Sciatic nerve (tissue), 2 donors: ENCODE measurements at places on chromosomes 12 and 14.

DNA sequence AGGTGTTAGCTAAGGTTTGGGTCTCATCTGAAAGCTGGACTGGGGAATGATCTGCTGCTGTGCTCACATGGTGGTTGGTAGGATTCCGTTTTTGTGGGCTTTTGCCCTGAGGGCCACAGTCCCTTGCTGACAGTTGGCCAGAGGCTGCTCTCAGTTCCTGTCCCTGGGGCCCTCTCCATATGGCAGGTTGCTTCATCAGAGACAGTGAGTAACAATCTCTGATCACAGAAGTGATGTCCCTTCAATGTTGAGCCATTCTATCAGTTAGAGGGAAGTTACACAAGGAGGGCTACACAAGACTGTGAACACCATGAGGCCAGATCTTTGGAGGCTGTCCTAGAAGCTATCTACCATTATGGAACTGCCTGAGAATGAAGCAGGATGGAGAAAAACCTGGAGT is 137.2 kb downstream of the AACS start:
- DNase-seq = no peak

- DNase-seq = peak; percentile 66
Observed at GRCh38 chr12:127280393-127281275, 986.3 kb upstream of the TMEM132C start.

GRCh38 chr12:49539406-49540228 is 787 bp downstream of the KCNH3 start:
- peak; percentile 51 for DNase-seq

GRCh38 chr12:47785887-47786661 is 13.0 kb downstream of the SLC48A1 start:
- no peak for DNase-seq

DNA sequence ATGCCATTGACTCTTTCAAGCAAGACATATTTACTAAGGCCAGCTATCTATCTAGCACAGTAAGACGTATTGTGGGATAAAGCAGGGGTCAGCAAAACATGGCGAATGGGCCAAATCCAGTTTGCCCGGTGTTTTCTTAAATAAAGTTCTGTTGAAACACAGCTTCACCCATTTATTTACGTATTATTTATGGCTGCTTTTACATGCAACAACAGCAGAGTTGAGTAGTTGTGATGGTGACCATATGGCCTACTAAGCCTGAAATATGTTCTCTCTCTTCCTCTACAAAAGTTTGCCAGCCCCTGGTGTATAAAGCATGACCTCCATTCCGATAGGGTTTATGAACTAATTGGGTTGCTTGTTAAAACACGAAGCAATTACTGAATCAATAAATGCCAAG is 322.1 kb downstream of the CCDC91 start:
- DNase-seq = no peak

- DNase-seq = no peak
Observed at GRCh38 chr12:24718617-24719016, 230.3 kb downstream of the BCAT1 start.

DNA sequence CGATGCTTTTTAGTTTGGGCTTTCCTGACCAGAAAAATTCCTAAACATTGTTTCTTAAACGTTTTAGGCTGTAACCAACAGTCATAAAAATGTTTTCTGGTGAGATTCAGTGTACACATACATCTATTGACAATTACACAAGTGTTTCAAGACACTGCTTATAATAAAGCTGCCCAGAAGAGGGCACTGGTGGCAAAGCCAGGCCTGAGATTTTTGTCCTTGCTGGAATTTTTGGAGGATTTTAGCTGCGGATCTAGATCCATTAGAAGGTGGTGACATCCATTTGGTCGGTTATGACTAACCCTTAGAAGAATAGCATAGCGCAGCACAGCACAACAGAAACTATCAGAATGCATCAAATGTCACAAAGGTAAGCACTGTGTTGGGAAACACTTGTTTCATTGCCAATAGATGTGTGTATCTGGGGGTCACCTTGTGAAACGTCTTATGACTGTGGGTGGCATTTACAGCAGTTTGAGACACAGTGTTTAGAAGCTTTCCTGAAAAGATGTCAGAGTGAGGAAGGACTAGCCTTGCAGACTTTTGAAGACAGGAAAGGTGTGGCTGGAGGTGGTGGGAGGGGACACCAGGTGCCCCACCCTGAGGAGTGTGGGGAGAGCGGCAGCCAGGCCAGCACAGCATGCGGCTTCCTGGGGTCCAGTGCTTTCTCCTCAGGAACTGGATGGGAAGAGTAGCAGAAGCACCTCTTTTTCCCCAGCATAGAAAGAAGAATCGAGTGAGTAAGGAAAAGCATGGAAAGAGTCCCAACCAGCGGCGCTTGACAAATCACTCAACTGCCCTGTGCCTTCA is 54.7 kb upstream of the FKBP4 start:
- DNase-seq = no peak

GRCh38 chr12:2168808-2169207 is 116.0 kb downstream of the CACNA1C start:
- no peak for DNase-seq

GRCh38 chr14:23431486-23431885 is 4.0 kb downstream of the MYH7 start:
- DNase-seq = no peak

- DNase-seq = no peak
Observed at GRCh38 chr12:28824193-28824846, 324.8 kb upstream of the FAR2 start.

- DNase-seq = no peak
Observed at GRCh38 chr14:44316647-44317440, 190.2 kb downstream of the FSCB start.

DNA sequence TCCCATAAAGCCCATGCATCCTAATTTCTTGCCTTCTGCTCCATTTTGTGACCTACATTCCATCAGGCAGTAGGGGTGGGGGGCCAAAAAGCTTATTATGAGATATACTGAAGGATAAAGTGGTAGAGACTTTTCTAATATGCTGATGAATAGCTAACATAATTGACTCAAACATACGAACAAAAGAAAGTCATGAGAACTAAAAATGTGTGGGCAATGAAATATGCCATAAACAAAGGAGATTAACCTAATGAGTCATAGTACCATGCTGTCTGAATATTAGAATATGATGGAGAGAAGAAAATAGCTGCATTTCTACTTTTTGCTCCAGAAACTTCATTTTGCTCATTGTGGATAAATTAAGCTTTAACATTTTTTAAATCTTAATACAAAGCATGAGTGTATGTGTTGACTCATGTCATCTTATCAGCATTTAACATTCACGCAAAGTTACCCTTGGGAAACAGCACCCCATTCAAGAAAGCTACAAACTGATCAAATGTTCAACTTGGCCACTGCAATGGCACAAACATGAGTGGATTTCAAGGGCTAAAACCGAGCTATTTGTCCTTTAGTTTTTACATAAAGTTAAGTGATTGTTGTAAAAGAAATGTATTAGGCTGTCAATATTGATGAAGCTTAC is 64.0 kb upstream of the DIO2 start:
- DNase-seq = no peak

DNA sequence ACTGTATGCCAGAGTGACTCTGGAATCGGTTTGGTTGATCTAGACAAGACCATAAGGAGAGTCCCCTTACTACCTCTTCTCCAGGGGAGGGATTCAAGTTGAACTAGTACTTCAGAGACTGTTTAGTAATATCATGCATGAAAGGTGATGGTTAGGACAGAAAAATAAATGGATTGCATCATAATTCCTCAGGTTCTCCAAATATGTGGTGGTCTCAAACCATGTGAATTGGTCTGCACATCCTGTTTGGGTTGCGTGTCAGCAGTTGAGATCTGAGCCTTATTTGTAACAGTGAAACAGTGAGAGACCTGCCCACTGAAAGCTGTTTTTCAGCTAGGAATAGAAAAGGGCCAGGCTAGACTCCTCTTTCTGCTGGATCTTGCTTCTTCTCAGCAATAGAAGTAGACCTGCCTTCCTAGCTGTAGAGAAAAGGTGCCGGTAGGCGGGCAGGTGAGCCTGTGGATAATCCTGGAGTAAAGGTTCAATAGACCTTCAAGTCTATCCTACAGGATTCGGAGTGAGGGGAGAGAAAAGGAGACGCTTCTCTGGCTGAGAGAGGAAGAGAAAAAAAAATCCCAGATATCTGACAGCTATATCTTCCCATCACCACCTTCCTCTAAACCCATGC is 258.5 kb upstream of the E2F7 start:
- no peak for DNase-seq

GRCh38 chr12:46717159-46717558 is 108.6 kb downstream of the SLC38A4 start:
- DNase-seq = no peak

DNA sequence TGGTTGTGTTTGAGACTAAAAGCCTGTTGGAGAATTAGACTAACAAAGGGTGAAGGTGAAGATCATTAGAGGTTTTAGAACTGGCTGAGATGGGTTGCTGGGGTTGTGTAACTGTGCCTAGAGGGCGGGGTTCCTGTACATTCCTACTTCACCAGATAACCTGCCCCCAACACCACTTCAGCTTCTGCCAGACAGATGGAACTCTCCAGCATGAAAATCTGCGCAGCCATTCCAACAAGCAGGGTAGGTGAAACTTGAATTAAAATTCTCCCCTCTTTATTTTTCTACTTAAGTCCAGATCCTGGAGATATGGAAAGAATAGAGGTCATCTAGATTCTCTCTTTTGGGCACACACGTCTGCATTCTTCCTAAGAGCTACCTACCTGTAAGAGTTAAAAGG is 6.0 kb downstream of the FOXG1 start:
- no peak for DNase-seq

- no peak for DNase-seq
Observed at GRCh38 chr12:90015228-90015627, 306.6 kb upstream of the ATP2B1 start.

DNA sequence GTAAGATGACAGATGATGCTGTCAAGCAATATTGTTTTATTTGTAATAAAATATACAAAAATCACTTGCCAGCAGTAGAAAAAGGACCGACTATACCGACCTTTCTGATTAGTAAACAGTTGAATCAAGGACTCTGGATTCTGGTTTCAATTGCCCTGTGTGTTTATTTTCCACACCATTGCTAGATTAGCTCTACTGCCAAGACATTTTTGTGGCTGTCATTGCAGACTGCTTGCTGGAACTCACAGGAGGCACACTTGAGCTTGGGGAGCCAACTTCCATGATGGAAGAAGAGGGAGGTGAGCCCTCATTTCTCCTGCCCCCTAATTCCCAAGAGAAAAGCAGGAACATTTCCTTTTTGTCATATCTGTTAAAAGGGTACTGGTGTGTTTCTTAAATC is 51.3 kb downstream of the MAPKAPK5 start:
- no peak for DNase-seq

DNA sequence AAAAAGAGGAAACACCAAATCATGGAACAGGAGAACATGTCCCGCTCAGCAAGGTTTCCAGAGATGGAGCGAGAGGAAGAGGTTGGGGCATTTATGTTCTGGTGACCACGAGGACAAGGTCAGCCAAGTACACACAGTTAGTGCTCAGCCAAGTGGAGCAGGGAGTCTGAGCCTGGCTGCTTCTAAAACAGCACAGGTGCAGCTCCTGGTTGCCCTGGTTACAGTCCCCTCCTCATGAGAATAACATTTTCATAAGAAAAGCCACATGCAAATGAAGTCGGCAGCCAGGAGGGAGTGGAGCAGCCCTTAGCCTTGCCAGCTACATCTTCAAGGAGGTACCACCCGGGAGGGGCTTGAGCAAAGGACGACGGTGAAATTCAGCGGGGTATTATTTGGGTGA is 81.8 kb downstream of the NOS1 start:
- no peak for DNase-seq

GRCh38 chr12:49264466-49264872 is 413 bp upstream of the TUBA1C start:
- DNase-seq = no peak

DNA sequence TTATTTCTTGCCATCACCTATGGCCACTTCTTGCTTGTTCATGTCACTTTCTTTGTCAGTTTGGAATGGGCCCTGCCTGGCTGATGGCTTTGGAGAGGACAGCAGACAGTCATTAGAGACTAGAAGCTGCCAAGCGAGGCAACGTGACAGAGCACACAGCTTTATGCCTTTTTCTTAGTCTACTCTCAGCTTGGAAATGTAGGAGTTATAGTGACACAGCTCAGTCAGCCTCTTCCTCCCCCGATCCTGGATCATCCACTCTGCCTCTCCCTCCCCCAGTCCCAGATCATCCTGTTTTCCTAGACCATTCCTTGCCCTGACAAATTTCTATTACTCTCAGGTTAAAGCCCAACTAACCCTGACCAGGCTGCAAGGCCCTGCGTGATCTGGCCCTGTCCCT is 26.6 kb downstream of the ETV6 start:
- DNase-seq = no peak

GRCh38 chr12:116303066-116303465 is 25.6 kb upstream of the MED13L start:
- no peak for DNase-seq

- DNase-seq = no peak
Observed at GRCh38 chr12:40028296-40028695, 77.6 kb downstream of the SLC2A13 start.

GRCh38 chr12:76402259-76402658 is 54.0 kb upstream of the BBS10 start:
- DNase-seq = no peak

DNA sequence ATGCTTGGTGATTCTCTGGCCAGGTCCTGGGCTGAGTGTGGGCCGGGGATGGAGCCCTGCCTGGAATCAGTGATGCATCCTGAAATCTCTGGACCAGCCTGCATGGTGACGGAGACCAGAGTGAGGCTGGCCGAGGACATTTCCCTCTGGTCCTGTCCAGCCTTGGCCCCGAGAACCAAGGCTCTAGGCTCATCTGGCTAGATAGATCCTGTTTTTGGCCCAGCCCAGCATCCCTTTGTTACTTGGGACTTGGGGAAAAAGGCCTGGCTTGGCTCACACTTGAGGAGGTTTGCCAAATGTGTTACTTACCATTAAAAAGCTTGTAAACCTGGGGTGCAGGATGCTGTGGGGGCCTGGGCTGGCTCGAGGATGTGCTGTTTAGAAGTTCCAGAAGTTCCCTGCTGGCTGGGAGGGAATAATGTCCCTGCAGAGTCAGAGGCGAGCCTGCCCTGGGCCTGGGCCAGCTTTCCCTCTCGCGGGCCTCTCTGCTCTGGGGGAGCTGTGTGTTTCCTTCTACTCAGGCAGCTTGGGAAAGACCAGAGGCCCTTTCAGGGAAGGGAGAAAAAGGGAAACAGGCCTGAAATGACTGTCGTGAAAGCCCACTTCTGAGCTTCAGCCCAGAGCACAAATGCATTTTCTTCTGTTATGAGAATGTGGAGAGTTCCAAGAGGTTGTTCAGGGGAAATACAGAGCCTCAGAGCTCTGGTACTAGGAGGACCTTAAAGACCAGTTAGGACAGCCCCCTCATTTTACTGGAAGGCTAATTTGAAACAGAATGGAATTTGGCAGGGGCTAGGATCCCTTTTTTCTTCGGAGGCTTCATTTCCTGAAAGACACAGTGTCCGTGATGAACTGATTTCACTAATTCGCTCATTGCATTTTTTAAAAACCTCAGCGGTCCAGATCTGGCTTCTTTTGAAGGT is 47.2 kb upstream of the CTDSP2 start:
- DNase-seq = peak; percentile 94

GRCh38 chr12:14931359-14931758 is 7.0 kb downstream of the ERP27 start:
- DNase-seq = no peak

GRCh38 chr12:64760808-64761573 is 1.8 kb upstream of the GNS start:
- no peak for DNase-seq
